Fibroblast of skin of right biceps (primary cell): ENCODE measurements at places on chromosomes 6 and 20.

GRCh38 chr20:23100720-23101107, 14.6 kb upstream of the CD93 start:
- no peak for DNase-seq

- DNase-seq: no peak
These were observed 6.2 kb upstream of the GRM4 start for GRCh38 chr6:34152042-34152524.

DNA sequence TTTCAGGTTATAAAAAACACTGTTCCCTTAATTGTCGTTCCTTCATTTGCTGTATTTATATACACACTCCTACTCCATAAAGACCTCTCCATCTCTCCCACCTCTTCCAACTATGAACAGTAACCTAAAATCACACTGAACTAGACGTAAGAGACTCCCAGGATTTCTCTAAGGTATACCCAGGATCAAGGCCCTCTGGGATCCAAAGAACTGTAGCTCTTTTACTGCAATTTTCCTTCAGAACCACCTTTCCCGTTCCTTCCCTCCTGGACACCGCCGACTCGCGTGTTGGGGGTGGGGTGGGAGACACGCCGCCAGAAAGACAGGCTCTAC, 680 bp downstream of the LATS1 start:
- no peak for DNase-seq

DNA sequence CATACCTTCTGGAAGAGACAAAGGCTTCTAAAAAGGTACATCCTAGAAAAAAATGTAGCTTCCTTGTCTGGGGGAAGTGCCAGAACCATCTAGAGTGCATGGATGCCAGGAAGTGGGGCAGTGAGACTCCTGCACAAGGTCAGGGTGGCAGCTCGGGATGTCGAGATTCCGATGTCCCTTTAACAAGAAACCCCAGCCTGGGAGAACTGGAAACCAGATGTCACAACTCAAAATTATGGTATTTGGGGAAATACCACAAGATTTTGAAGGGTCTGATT, 168.4 kb downstream of the ZDHHC14 start:
- no peak for DNase-seq
